ENCODE measurements at places on chromosomes 6 and 20.
A peak's percentile ranks its signal among the peaks of the same experiment; 100 is the strongest.

DNA sequence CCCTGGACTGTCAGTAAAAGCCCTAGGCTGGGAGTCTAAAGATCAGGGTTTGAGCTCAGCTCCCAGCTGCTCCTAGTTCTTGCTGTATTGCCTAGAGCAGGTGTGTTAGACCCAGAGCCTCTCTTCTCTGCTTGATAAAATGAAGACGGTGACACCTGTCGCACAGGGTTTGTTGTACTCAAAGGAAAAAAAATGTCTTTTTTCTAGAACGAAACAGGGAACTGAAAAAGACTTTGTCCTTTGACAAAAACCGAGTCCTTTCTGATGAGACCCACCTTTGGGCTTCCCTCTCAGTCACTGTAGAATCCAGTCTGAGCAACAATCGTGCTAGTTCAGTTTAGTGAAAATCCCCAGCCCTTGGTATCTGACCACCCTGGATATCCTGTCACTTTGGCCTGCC, 102.1 kb upstream of the LAMP5 start:
- no peak for DNase-seq

DNA sequence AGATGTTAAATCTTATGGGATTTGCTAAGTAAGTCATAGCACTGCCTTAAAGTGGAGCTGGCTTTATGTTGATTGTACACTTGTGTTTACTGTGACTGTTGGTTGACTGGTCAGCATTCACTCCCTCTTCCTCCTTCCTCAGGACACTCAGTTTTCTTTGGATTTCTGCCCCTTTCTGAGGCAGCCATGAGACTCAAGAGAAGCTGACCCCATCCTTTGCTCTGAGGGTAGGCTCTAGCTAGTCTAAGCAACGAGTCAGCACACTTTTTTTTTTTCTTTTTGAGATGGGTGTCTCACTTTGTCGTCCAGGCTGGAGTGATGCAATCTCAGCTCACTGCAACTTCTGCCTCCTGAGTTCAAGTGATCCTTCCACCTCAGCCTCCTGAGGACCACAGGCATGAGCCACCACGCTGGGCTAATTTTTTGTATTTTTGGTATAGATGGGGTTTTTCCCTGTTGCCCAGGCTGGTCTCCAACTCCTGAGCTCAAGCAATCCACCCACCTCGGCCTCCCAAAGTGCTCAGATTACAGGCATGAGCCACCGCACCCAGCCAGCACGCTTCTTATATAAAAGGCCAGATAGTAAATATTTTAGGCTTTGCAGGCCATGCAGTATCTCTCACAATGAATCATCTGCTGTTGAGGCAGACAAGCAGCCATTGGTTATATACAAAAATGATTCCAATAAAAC, 191.4 kb downstream of the NFATC2 start:
- no peak for DNase-seq

GRCh38 chr20:41045671-41046070, 17.0 kb downstream of the TOP1 start:
- no peak for DNase-seq

DNA sequence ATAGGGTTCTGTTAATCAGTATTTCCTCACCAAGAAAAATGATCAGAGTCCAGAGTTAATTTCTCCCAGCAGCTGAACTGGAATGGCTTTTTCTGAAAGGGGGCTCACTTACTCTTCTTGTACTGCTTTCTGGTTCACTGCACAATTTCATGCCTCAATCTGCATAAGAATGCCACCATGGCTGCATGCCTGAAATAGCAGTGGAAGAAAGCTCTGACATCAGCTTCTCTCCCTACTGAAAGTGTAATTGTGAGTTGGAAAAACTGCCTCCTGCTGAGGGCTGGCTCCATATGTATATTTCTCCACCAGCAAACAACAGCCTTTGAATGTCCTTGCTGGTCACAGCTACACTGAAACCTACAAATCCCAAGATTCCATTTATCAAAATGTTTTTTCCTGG, 1027.2 kb upstream of the GJE1 start:
- DNase-seq, result no peak

- no peak for DNase-seq
These were observed 10.0 kb upstream of the SMAP1 start for GRCh38 chr6:70657706-70658105.

DNA sequence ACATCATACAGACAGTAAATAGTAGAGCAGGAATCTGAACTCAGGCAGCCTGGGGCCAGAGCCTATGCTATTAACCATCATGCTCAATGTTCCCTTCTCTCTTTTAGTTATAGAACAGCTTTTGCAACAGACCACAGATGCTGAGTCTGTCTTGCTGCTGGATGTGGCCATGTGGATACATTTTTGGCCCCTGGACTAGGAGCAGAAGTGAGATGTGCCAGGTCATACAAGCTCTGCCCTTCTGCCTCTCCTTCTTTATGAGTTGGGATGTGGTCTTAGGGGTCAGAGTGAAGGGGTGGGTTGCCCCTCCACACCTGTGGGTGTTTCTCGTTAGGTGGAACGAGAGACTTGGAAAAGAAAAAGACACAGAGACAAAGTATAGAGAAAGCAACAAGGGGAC, 14.6 kb upstream of the AARS2 start:
- DNase-seq, result no peak

- DNase-seq, result peak; percentile 59
These were observed 775 bp downstream of the PFDN4 start for GRCh38 chr20:54208548-54209176.

GRCh38 chr20:62349556-62350097, 17.5 kb downstream of the LAMA5 start:
- DNase-seq, result no peak

- no peak for DNase-seq
These were observed 318.6 kb upstream of the PRDM1 start for GRCh38 chr6:105767541-105767940.

- DNase-seq, result no peak
These were observed 10.6 kb downstream of the TRIB3 start for GRCh38 chr20:391041-391711.

GRCh38 chr6:56953597-56954402, 1.1 kb upstream of the BEND6 start:
- no peak for DNase-seq

- DNase-seq, result no peak
These were observed 132.7 kb downstream of the SNX5 start for GRCh38 chr20:17835934-17836300.

- no peak for DNase-seq
These were observed 1254.2 kb upstream of the EYS start for GRCh38 chr6:66961191-66961590.
